ENCODE measurements at places on chromosomes 4 and X. TPM values are rescaled to one million over a fixed set of nuclear protein-coding genes. Genes with fewer than 3 reads are reported as not detected.
A peak's percentile ranks its signal among the peaks of the same experiment; 100 is the strongest.

GRCh38 chr4:185839770-185840169, 27.8 kb upstream of the SORBS2 start:
- H3K27me3 ChIP-seq = no peaks in the 10 kb centered on the region
- no peak overlapping the region for H3K4me3 ChIP-seq
- DNase-seq = no peak
- no peaks in the 10 kb centered on the region for H3K4me1 ChIP-seq

GRCh38 chrX:69014200-69014599, 151.1 kb downstream of the PJA1 start:
- no peak for DNase-seq
- H3K36me3 ChIP-seq = no peaks in the 10 kb centered on the region
- no peaks in the 10 kb centered on the region for H3K4me1 ChIP-seq
- H3K27me3 ChIP-seq = no peaks in the 10 kb centered on the region

DNA sequence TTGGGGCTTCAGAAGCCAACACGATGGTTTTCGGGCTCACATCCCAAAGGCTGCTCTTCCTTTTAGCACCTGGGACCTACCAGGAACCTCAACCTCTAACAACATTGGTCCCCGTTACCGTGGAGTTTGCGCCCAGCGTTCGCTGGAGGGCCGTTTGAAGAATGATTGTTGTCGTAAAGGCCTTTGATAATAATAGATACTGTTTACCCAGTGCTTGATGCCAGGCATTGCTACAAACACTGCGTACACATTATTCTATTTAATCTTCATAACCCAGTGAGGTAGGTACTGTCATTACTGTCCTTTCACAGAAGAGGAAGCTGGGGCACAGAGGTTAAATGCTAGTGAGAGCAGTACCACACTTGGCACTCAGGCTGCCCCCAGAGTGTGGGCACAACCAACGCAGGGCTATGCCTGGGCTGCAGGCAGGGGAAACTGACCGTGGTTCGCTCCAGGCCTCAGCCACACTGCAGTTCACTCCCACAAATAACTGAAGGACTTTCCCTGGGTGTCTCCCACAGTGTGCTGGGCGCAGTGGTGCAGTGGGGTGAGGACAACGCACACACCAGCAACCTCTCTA, 1.0 kb upstream of the ACSL1 start:
- H3K36me3 ChIP-seq = no peaks in the 10 kb centered on the region
- DNase-seq = no peak
- H3K27me3 ChIP-seq = peaks cover 27% of the 10 kb centered on the region
- H3K4me3 ChIP-seq = peak overlapping the region; percentile 87

DNA sequence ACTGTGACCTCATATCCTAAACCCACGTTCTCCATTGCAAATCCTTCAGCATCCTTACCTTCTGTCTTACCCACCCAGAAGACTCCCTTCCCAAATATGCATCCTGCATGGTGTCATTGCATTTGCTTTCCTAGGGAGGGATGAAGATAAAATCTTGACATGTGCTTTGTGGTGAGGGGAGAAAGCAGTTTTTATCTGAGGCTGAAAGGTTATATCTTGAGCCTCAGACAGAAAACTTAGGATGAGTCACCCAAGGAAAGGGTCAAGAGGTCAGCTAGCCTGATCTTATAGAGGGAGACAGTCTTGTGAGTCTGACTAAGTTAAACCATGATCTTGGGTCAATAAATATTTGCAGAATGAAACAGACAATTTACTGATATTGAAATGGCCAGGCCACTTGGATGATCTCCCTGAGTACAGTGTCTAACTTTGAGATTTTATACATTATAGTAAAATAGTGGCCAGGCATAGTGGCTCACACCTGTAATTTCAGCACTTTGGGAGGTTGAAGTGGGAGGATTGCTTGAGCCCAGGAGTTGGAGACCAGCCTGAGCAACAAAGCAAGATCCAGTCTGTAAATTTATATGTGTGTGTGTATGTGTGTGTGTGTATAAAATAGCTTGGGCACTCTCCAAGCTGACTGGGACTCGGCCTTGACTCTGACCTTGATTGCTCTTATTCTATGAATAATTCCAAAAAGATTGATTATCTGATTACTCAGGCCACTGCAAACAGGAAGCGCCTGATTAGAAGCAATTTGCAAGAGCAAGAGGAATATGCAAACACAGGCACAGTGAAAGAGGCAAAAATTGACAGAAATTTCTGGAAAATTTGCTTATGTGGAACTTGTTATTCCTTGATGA, 15.4 kb upstream of the FAM9C start:
- H3K4me3 ChIP-seq = no peak overlapping the region
- H3K4me1 ChIP-seq = peaks cover 32% of the 10 kb centered on the region
- H3K36me3 ChIP-seq = peaks cover 20% of the 10 kb centered on the region
- H3K27me3 ChIP-seq = no peaks in the 10 kb centered on the region
- no peak for DNase-seq

DNA sequence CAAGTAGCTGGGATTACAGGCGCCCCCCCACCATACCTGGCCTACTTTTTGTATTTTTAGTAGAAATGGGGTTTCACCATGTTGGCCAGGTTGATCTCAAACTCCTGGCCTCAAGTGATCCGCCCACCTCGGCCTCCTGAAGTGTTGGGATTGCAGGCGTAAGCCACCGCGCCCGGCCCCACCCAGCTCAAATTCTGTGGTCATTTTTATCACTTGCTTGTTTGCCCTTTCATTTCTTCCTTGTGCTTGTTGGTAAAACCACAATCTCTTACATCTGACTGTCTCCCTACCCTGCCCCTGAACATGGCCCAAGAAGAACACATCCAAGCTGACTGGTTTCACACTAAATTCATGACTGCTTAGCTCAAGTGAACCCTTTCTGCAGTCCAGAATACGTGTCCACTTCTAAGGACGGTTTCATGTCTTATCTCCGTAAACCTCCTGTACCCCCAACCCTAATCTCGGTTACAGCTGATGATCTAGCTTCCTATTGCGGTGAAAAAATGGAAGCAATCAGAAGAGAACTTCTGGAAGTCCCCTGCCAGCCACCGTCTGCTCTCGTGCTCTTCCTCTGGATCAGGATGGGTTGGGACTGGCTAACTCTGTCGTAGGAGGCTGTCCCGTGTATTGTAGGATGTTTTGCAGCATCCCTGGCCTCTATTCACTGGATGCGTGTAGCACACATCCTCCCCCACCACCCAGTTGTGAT, 5.4 kb upstream of the RS1 start:
- H3K27ac ChIP-seq = no peak overlapping the region
- H3K4me1 ChIP-seq = peaks cover 10% of the 10 kb centered on the region
- H3K27me3 ChIP-seq = no peaks in the 10 kb centered on the region
- H3K4me3 ChIP-seq = no peak overlapping the region
- no peak for DNase-seq

- H3K27ac ChIP-seq = no peak overlapping the region
- no peaks in the 10 kb centered on the region for H3K36me3 ChIP-seq
- no peak overlapping the region for H3K4me3 ChIP-seq
- peaks cover 7% of the 10 kb centered on the region for H3K27me3 ChIP-seq
- no peak for DNase-seq
- H3K4me1 ChIP-seq = no peaks in the 10 kb centered on the region
Measured at GRCh38 chr4:89868276-89868675, 26.4 kb upstream of the MMRN1 start.

DNA sequence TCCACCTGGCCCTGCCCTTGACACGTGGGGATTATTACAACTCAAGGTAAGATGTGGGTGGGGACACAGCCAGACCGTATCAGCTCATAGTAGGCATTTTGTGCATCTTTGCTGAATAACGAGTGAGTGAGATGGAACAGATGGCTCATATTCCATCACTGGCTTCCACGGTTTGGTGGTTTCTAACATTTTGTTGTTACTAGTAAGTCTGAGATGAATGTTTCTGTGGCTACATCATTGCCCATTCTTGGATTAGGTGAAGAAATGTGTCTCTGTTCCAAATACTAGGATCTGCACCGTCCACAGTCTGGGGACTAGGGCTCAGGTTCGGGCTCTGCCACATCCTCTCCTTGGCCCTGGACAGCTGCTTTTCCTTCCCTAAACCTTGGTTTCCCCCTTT, 3.6 kb downstream of the ABLIM2 start:
- H3K27me3 ChIP-seq = peaks cover 15% of the 10 kb centered on the region
- no peak overlapping the region for H3K4me3 ChIP-seq
- DNase-seq = no peak

The RNF150 gene
- total RNA-seq = not detected

GRCh38 chr4:86831262-86832130, 17.7 kb downstream of the SLC10A6 start:
- DNase-seq = no peak
- no peak overlapping the region for H3K4me3 ChIP-seq
- no peak overlapping the region for H3K27ac ChIP-seq
- no peaks in the 10 kb centered on the region for H3K4me1 ChIP-seq

DNA sequence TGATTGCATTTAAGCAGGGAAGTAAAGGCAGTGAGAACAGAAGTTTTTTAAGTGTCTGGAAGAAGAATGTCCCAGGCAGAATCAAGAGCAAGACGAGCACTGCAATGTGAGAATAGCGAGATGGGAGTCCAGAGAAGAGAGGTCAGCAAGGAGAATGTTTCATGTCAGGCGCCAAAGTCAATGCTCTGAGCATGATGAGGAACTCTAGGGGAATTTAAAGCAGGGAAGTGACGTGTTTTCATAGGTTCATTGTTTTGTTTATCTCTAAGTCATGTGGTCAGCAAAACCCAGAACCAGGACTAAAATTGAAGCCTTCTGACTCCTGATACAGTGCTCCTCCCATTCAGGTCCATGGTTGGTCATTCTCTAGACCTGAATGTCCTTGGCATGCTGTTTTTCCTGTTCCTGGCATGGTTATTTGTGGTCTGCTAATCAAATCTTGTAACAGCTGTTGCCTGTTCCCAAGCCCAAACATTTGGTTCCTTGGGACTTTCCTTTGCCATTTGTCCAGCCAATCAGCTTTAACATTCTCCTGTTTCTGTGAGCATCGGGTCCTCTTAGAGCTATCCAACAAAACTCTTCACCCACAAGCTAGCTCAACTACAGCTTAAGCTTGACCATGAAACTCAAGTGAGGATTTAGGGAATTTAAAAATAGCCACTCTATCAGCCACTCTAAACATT, 37.7 kb downstream of the PTCHD1 start:
- H3K4me3 ChIP-seq = no peak overlapping the region
- H3K4me1 ChIP-seq = no peaks in the 10 kb centered on the region
- peaks cover 3% of the 10 kb centered on the region for H3K27me3 ChIP-seq
- no peak for DNase-seq

DNA sequence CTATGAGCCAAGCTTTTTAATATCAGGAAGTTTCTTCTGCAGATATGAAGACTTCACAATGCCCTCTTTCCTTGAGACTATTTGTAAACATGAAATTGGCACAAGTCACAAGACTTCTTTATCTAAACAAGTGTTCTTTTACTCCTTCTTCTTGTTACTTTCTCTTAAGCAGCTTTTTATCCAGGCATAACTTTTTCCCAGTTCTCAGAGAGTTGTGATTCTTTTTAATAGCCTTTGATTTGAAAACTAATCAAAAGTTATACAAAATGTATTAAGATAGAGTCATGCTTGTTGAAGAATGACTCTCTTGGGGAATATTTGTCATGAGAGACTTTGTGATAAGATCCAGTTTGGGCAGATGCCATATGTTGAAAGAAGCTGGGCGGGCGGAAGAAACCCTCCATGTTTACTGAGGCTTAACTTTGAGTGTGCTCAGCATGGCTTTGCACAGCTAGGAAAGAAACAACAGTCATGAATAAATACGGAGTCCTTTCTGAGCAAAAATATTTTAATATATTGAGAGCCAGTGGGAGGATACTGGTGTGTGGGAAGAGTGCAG, 39.3 kb downstream of the SYTL5 start:
- no peaks in the 10 kb centered on the region for H3K27me3 ChIP-seq
- no peak overlapping the region for H3K4me3 ChIP-seq
- no peaks in the 10 kb centered on the region for H3K36me3 ChIP-seq
- H3K4me1 ChIP-seq = no peaks in the 10 kb centered on the region
- no peak for DNase-seq

The MTTP gene
- 0.58 TPM for total RNA-seq

DNA sequence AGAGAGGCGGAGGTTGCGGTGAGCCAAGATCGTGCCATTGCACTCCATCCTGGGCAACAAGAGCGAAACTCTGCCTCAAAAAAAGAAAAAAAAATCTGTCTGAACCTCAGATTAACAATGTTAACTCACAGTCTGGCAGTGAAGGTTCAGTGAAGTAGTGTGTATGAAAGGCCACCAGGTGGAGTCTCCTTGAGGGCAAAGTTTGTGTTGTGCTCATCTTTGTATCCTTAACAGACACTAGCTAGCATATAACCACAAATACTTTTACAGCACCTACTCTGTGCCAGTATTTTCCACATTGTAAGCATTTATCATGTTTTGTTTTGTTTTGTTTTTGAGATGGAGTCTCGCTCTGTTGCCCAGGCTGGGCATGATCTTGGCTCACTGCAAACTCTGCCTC, 46.0 kb upstream of the MGST2 start:
- H3K4me1 ChIP-seq = no peaks in the 10 kb centered on the region
- peak; percentile 31 for DNase-seq
- H3K27ac ChIP-seq = no peak overlapping the region
- H3K27me3 ChIP-seq = no peaks in the 10 kb centered on the region
- no peaks in the 10 kb centered on the region for H3K36me3 ChIP-seq
- H3K4me3 ChIP-seq = no peak overlapping the region

DNA sequence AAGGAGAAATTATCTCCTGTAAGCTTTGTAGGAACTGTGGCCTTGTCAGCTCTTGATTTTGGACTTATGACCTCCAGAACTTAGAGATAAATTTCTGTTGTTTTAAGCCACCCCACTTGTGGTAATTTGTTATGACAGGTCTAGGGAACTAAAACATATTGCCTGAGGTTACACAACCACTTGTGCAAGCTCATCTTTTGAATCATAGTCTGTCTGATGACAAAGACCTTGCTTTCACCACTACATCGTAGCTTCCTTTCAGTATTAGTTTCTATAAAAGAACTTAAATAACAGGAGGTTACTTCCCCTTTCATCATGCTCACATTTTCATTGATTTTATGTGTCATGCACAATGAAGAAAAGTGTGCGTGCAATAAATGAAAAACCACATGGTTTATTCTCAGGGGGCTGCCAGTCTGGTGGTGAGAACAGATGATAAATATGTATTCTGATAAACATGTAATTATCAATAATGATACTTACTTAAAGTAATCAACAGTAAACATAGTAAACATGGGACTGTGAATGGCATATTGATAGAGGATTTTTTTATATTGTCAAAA, 690.0 kb upstream of the HS3ST1 start:
- no peaks in the 10 kb centered on the region for H3K4me1 ChIP-seq
- H3K27ac ChIP-seq = no peak overlapping the region
- no peaks in the 10 kb centered on the region for H3K27me3 ChIP-seq
- DNase-seq = no peak
- no peaks in the 10 kb centered on the region for H3K36me3 ChIP-seq

The HPGDS gene
- total RNA-seq = not detected

GRCh38 chr4:149741186-149741831, 74.3 kb downstream of the IQCM start:
- no peak for DNase-seq
- no peak overlapping the region for H3K4me3 ChIP-seq
- no peaks in the 10 kb centered on the region for H3K4me1 ChIP-seq
- H3K27me3 ChIP-seq = no peaks in the 10 kb centered on the region

GRCh38 chrX:19057856-19058255, 64.4 kb downstream of the ADGRG2 start:
- no peak overlapping the region for H3K27ac ChIP-seq
- no peaks in the 10 kb centered on the region for H3K4me1 ChIP-seq
- H3K36me3 ChIP-seq = no peaks in the 10 kb centered on the region
- no peak overlapping the region for H3K4me3 ChIP-seq
- H3K27me3 ChIP-seq = no peaks in the 10 kb centered on the region

The PORCN gene
- 19.4 TPM for total RNA-seq
